ENCODE measurements at places on chromosomes 1 and 21.

DNA sequence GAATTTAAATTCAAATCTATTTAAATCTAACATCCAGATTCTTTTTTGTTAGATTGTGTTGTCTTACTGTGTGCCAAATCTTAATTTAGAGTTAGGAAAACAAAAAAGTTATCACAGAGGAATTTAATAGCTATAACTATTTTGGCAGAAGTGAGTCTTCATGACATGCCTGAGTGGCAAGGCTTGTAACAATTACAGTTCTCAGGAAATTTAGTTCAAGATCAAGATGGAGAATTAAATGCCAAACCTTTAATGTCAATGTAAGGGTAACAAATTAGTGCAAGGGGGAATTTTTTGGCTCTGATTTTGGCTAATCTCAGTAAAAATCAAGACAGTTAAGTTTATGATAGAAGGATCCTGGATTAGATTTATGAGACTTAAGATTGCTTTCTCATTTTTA, 58.4 kb downstream of the GDAP2 start:
- DNase-seq: no peak

- DNase-seq: no peak
These were observed 20.2 kb downstream of the LMOD1 start for GRCh38 chr1:201925981-201926645.

DNA sequence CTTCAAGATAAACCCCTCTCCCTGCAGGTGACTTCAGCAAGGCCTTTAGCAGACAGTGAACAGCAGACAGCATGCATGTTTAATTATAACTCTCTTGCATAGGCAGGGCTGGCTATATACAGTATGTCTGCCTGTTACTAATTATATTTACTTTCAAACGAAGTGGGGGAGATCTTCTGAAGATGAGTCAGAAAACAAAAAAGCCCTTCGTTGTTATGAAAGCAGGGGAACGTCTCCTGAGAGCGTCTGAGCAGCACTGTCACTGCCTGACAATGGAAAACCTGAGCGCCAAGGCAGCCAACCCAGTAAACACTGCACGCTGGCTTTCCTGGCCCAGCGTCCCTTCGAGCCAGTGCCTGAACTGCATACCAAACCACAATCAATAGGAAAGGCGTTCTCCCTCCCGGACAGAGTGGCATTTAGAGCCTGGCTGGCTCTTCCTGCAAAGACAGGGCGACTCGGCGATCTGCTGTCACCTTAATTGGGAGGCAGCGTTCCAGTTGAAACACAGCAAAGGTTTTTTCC, 54.1 kb downstream of the TOMM20 start:
- DNase-seq: no peak

GRCh38 chr1:167460836-167461235, 57.5 kb downstream of the CD247 start:
- peak; percentile 63 for DNase-seq

- DNase-seq: no peak
These were observed 165.6 kb downstream of the USP25 start for GRCh38 chr21:15895142-15896106.

All from T follicular helper cell (primary cell).